ENCODE measurements at places on chromosomes 1 and 21.

DNA sequence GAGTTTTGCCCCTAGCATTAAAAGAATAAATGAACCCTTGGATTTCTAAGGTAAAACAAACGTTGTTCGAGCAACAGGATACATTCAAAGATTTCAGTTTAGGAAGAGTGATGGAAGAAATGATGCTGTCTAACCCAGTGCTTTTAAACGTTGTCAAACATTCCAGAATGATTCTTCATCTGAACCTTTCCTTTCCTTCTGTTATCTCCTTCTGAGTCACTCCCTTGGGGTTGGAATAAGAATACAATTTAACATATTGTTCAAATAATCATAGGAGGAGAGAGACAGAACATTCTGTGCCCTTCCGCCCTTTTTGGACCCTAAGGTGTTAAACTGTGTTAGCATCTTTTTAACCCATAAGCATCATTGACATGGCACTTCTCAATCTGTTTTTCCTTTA lies 61.1 kb upstream of the RCOR3 start:
- no peak for DNase-seq

DNA sequence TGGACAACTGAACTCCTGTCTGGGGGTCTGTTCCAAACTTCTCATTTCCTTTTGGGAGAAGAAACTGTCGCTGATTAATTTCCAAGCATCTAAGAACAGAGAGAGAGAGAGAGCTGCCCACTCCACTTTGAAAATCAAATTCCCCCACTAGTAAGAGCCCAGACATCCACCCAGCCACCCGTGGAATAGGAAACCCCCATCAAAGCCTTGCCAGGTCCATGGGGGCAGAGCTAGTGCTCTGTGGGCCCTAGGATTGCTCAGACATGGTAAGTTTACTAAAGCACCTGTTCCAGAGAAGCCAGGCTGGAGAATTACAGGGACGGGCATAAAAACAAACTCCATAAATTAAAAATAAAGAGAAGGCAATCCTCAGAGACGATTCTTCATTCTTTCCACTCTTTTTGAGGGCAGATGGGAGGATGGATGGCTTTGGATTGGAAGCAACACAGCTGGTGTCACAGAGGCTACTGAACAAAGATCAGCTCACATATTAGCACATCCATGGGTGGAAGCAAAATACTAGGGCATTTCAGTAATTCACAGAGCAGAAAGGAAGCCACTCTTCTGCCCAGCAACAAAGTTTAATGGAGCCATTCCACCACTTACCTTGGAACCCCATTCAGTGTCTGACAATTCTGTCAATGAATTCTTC lies 103.9 kb downstream of the COLGALT2 start:
- DNase-seq = no peak

- DNase-seq = no peak
Measured at GRCh38 chr1:202029727-202030126, 19.3 kb downstream of the ELF3 start.

- DNase-seq = no peak
Measured at GRCh38 chr1:47564570-47564969, 126.7 kb downstream of the FOXD2 start.

DNA sequence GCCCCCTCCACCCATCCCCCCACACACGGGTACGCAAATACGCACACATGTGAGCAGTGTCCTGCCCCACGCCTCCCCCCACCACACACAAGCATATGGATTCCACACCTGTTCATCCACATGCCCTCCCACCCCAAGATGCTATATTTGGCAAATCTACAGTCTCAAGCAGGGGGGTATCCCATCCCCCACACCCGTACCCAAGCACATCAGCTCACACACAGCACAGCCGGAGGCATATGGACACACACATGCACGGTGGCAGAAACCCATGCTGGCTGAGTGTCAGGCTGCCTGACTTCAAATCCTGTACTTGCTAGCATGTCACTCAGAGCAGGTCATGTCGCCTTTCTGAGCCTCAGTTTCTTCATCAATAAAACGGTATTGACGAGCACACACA lies 10.6 kb downstream of the COL16A1 start:
- no peak for DNase-seq

DNA sequence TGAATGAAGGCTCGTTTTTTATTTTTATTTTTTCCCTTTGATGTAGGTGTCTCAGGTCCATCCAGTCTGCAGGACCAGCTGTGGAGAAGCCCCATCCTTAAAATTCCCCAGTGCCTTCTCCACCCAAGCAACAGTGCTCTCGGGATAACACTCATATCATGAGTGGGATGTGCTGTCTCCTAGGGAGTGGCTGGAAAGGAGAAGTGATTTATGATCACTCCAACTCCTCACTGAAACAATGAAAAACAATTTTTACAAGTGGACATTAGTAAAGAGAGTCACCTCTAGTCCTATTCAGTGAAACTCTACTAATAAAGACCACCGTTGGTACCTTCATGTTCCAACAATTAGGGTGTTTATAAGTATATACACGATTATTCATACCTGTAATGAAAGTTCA lies 3.5 kb downstream of the STUM start:
- DNase-seq = no peak

DNA sequence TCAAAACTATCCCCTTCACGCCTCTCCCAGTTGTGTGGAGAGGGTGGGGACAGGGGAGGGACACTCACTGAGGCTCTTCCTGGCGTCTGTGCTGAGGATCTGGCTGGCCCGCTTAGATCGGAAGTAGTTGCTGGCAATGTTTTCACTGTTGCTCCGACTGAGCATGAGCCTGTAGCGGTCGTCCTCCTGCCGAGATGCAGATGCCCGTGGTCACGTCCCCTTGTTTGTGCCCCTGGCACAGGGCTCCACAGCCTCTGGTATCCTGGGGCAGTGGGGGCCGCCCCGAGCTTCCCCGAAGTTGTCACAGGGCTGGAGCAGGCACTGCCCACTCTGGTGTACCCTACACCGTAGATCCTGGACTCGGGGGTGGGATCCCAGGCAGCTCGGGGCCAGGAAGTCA lies 5.0 kb upstream of the DDOST start:
- DNase-seq = no peak

GRCh38 chr1:9836632-9836960 lies 12.8 kb upstream of the CLSTN1 start:
- DNase-seq = no peak

DNA sequence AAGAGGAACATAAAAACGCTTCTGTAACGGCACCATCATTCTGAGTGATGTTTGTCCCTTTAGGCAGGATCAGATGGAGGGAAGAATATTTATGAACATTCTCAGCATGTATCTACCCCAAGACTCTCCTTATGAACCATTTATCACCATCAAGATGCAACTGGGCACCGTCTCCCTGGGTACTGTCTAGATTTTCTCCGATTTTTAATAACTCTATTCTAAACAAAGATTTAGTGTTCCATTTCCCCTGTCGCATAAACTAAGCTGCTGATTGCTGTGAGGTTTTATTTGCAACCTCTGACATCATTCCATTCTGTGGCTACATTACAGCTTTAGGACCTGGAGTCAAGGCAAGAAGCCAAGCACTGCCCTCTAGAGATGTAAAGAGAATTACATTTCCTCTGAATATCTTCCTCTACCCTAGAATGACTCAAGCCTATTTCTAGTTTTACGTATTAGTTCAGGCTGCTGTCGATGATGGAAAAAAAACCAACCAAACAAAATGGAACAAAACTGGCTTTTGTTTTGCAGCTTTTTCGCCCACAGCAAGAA lies 130.1 kb upstream of the MAP1LC3C start:
- no peak for DNase-seq

DNA sequence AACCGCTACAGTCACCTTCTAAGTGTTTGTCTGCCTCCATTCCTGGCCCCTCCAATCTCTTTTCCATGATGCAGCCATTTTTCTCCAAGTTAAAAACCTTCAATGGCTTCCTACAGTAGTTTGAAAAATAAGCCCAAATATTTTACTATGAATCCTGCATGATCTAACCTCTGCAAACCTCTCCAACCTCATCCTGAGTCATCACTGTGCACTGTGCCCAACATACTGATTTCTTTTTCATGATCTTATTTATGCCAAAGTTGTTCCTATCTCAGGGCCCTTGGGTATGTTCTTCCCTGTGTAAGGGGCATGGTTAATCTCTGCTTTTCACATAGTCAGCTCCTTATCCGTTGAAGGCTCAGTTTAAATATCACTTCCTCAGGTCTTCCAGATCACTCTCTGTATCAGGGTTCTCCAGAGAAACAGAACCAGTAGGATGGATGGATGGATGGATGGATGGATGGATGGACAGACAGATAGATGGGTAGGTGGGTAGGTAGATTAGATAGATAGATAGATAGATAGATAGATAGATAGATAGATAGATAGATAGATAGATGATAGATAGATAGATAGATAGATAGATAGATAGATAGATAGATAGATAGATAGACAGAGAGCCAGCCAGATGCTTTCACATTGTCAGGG lies 18.1 kb upstream of the PTPN14 start:
- DNase-seq = no peak

- no peak for DNase-seq
Measured at GRCh38 chr1:41812051-41812450, 106.7 kb downstream of the HIVEP3 start.

DNA sequence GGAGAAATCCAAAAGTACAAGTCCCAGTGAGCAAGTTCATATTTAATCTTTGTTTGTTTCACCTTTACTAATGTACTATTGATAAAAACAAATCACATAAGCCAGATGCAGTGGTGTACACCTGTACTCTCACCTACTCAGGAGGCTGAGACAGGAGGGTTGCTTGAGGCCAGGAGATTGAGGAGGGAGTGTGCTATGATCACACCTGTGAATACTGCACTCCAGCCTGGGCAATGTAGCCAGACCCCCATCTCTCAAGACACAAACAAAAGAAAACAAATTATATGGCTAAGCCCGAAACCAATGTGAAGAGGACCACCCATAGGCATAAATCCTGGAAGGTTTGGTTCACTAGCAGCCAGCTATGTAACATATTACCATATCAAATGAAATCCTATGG lies 9.6 kb upstream of the USP24 start:
- DNase-seq = no peak

DNA sequence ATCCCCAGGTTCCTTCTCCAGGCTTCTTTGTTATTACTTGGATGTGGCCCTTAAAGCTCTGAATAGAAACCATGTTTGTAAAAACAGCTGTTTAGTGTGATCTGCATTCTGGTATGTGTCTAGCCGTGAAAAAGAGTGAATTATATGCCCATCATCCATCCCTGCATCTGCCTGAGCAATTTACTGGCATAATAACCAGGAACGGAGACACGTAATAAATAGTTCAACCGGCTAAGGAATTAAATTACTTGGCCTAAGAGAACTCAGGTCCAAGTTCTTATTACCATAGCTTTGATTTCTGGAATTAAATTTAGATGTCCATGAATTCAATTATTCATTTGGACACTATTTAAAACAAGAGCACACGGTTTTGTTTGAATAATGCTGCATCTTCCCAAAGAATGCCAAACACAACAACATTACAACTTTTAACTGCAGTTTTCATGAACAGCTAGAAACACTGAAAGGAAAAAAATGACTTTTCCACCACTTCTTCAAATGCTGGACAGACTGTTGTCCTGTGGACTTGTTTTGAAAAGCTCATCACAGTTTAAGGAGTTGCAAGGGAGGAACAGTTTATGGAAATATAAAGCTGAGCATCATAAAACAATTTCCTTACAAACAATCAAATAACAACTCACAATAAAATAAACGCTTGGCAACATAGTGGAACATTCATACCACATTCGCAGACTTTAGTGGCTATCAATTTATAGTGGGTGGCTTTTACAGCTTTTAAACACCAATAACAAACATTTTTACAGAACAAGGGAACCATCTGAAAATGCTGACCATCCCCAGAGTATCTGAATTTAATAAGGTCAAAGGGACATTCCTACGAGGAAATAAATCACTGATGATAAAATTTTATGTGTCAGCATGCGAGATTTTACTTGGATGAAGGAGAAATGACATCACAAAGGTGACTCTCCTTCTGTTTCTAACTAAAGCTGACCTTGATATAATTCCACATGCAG lies 144.7 kb downstream of the APP start:
- no peak for DNase-seq

DNA sequence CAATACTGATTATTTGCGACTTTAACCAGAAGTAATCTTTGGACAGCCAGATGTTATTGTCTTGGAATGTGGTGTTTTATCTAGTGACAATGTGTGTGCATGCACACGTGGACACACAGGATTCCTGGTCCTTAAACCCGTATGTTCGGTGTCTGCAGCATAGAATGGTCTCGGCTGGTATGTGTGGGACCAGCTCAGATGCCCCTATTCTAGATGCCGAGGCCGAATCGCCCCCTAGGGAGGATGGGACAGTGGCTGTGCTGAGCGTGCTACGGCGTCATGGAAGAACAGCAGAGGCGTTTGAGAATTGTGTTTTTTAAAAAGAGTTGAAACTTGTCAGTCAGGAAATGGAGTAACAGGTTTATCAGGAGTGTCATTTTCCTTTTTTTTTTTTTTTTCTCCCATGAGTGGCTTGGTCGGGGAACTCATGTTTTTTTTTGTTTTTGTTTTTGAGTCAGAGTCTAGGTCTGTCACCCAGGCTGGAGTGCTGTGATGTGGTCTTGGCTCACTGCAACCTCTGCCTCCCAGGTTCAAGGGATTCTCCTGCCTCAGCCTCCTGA lies 30.1 kb downstream of the SKI start:
- no peak for DNase-seq

GRCh38 chr1:2388004-2388913 lies 3.1 kb downstream of the MORN1 start:
- DNase-seq = no peak

GRCh38 chr1:114454539-114454938 lies 56.5 kb downstream of the TRIM33 start:
- no peak for DNase-seq

DNA sequence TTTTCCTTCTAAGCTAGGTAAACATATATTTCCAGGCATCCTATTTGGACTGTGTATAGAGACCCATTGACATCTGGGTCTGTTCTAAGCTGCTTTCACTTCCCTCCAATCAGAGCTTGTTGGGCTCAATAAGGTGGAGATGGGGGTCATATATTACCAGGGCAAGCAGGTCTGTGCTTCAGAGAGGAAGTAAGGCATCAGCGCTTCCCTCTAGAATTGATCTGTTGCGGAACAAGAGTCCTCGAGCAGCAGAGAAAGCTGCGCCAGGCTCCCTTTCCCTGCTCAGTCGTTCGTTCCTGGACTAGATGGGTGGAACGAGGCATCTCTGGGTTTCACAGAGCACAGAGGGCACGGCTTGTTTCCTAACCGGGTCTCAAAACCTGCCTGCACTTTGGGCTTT lies 63.5 kb downstream of the DISC1 start:
- DNase-seq = no peak

DNA sequence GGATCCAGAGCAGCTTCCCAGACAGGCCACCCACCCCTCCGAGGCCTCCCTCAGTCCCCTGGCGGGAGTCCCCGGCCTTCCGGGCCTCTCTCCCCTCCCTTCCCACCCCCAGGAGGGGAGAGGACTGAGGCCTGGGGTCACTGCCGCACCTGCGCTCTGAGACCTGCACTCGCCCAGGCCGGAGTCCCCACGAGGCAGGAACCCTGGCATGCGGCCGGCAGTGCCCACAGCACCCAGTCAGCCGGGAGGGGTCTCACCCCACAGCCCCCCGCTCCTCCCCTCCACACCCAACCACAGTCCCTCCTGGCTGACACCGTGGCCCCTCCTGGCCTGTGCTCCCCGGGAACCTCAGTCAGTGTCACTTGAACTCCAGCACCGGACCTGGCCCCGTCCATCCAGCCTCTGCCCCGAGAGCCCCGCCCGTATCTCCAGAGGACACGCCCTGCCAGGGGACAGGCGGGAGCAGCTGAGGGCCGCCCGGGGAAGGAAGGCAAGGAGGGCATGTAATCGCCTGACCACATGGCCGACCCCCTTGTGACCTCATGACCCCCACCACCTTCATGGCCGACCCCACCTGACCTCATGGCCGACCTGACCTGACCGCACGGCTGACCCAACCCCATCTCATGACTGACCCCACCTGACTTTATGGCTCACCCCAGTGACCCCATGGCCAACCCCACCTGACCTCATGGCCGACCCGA lies 28.7 kb upstream of the TTLL10 start:
- DNase-seq = no peak
